ENCODE measurements at places on chromosomes 6 and 20.

GRCh38 chr20:53905019-53905819, 165.2 kb downstream of the BCAS1 start:
- DNase-seq: no peak

DNA sequence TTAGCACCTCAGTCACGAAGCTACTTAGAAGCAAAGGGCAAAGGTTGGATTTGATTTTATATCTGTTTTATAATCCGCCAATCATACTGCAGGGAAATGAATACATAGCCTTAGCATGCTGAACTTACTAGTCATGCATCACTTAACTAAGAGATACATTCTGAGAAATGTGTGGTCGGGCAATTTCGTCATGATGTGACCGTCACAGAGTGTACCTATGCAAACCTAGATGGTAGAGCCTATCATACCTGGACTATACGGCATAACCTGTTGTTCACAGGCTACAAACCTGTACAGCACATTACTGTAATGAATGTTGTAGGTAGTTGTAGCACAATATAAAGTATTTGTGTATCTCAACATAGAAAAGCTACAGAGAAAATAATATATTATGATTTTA, 345.2 kb upstream of the RGS17 start:
- DNase-seq: no peak

- no peak for DNase-seq
Measured at GRCh38 chr20:3923818-3924217, 34.6 kb downstream of the PANK2 start.

GRCh38 chr6:24859608-24860200, 61.0 kb upstream of the ARMH2 start:
- DNase-seq: no peak
